CD4-positive, alpha-beta T cell treated with Interleukin-12 subunit alpha and Interleukin-12 subunit beta, for 1 hour (primary cell): ENCODE measurements at places on chromosomes 1 and 21.

GRCh38 chr1:113552244-113552643 lies 161.9 kb downstream of the MAGI3 start:
- DNase-seq, result no peak

- DNase-seq, result no peak
These were observed 1.2 kb upstream of the S100A5 start for GRCh38 chr1:153541641-153542590.

GRCh38 chr1:194268839-194269238 lies 1082.4 kb upstream of the B3GALT2 start:
- no peak for DNase-seq

DNA sequence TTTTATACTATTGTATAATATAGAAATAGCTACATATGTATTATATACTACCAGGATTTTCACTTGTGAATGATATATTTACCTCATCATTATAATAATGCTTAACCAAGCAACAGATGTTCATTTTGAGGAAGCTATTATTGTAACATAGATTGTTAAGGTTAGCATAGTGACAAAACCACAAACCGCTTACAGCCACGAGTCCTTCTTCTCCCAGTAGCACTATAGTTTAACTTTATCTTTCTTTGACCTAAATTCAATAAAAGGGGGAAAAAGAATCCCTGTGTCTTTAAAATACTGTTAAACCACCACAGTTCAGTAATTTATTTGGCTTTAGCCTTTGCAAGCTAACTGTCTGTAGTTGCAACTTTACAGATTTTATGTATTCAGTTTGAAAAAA lies 1039.4 kb upstream of the B3GALT2 start:
- peak; percentile 14 for DNase-seq

- no peak for DNase-seq
These were observed 6.0 kb downstream of the RGS2 start for GRCh38 chr1:192814805-192815204.

DNA sequence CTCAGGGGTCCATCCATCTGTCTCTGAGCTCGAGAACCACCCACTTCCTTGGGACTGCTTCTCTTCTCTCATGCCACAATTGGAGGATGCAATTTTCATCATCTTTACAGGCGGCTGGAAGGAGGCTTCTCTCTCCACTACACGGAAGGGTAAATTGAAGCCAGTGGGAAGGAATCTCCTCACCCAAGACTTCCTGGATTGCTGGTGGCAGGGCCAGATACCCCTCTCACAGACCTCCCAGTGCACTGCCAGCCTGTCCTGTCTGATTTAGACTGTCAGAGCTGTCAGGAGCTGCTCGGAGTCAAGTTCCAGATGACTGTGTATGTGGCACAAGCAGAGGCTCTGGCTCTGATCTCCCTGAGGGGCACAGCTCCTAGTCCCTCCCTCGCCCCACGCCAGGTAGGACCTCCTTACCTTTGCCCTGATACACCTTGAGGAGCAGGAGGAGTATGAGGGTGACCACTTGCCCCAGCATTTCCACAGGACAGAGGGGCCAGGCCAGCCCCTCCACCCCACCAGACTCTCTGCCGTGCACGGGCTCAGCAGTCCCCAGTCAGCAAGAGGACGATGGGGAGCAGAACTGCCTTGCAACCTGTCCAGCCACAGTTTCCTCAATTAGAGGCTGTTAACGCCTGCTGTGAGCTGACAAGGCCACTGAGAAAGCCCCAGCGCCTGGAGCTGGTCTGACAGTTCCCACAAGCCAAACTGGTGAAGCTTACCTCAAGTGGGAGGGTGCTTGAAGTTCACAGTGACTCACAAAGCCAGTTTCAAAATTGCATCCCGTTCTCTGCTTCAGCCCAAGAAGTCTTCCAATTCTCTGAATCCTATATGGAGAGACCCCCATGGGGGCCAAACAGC lies at the start of gene CD244:
Gene CD244 (minus strand): TSS at position 685 of the 858 bp plus-strand sequence. CDS start 210 bp downstream, at position 475.
- DNase-seq, result peak; percentile 65

- no peak for DNase-seq
These were observed at the start of gene CLCNKB for GRCh38 chr1:16043521-16043920. TSS of gene CLCNKB (plus strand) at chr1:16043782. CDS start at chr1:16044493, 711 bp downstream.

DNA sequence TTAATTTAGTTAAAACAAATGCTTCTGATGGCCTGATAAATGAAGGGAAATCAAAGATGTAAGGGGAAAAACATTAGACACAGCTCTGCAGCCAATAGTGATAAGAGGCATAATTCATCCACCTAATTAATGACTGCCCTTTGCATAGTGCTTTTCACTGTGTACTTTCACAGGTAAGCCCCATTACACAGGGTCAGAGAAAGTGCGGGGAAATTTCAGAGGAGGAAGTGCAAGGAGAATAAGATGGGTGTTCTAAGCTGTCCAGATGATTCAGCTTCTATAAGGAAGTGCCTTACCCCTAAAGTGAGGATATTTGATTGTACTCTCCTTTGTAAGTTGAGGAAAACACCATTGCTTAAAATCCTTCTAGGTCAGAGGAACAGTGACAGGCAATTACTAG lies 88.0 kb downstream of the NR5A2 start:
- no peak for DNase-seq

DNA sequence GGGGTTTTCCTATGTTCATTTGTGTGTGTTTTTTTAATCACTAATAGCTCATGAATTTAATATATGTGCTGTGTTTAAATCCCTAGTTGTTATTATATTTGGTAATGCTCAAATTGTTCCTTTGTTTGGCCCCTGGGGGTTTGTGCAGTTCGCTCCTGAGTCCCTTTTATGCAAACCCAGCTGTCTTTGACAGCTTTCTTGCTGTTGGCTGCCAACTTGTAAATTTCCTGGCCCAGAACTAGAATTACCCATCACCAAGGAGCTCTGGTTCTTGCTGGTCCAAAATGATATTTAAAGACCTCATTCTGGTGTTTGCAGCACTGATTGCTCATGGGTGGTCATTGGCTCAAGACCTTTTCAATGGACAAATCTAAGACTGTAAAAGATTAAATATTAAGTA lies 39.6 kb upstream of the PGBD5 start:
- no peak for DNase-seq

- peak; percentile 24 for DNase-seq
These were observed 6.4 kb downstream of the TGFB2 start for GRCh38 chr1:218351391-218352074.

GRCh38 chr1:221522529-221522940 lies 219.4 kb downstream of the DUSP10 start:
- no peak for DNase-seq
